ENCODE measurements at places on chromosomes 12 and 14.

GRCh38 chr12:50803230-50803875 is 39.4 kb upstream of the TMPRSS12 start:
- DNase-seq, result no peak

- no peak for DNase-seq
Observed at GRCh38 chr14:47447076-47447475, 228.3 kb downstream of the MDGA2 start.

DNA sequence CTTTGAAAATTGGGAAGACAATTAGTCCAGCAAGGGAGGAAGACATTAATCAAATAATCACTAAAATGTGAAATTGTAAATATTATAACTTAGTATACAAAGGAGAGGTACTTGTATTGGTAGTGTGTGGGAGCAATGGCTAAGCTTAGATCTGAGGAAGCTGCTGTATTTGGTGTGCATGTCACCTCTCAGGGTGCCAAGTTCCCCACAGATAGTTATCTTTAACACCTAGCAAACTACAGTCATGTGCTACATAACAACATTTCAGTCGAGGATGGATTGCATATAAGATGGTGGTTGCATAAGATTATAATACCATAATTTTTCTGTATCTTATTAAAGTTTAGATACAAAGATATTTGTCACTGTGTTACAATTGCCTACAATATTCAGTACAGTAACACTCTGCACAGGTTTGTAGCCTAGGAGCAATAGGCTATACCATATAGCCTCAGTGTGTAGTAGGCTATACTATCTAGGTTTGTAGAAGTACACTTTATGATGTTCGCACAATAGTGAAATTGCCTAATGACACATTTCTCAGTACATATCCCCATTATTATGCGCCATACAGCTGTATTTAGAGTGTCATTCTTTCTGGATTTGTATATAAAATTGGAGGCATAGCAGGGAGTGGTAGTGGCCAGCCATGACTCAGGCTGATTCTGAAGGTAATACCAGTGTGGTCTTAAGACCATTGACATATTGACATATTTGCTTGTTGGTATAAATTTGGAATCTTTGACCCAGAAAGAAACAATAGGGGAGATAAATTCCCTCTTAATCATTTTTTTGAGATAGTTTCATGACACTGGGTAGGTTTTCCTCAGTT is 55.8 kb downstream of the RAD51B start:
- DNase-seq, result no peak

DNA sequence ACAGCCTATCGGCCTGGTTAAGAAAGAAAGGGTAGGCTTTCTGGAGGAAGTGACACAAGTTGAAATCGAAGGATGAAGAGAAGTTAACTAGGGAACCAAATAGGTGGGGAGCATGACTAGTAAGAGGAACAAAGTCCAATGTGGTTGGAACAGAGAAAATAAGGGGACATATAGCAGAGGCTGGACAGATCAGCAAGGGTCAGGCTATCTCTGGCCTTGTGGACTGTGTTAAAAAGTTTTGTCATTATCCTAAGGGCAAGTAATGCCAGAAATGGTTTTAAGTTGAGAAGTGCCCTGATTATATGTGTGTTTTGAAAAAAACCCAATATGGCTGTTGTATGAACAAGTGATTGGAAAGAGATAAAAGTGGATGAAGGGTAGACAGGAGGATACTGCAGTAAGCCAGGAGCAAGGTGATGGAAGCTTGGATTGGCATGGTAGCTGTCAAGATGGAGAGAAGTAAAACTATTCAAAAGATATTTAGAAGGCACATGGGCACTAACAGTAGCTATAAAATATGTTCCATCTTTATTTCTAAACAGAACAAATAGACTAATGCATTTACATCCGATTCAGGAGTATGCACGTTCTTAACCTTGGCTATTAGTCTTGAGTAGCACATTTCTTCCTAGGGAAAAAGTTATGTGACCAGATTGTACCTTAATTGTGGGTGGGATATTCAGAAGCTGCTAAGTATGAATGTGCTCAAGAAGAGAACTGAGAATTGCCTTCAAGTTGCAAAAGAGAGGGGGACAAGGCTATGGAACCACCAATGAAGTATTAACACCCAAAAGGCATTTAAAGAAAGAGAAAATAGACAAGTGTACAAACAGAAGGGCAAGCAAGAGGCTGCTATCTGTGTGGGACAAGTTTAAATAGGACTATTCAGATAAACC is 46.8 kb upstream of the OR5AU1 start:
- no peak for DNase-seq

DNA sequence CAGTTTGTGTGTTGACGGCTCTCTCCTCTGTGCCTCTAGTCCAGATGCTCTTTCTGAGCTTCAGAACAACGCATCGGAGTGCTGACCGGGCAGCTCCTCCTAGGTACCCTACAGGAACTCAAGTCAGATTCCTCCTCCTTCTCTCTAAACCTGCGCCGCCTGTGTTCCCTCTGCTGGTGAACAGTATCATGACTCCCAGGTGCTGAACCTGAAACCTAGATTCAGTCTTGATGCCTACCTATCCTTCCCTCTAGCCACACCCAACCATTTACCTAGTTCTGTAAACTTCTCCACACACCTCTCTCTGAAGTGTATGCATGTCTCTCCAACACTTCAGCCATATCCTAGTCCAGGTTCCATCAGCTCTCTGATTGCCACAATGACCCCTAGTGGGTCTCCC is 112.7 kb downstream of the EFCAB11 start:
- DNase-seq, result no peak

- DNase-seq, result peak; percentile 98
Observed at GRCh38 chr14:75399843-75400775, 27.7 kb upstream of the JDP2 start.
